Cortex of kidney (tissue), 1 donor: ENCODE measurements at places on chromosomes 3 and 15.

- no peak for DNase-seq
Measured at GRCh38 chr3:86239946-86240345, 751.0 kb downstream of the VGLL3 start.

GRCh38 chr3:53496984-53497383, 2.6 kb downstream of the CACNA1D start:
- no peak for DNase-seq

- no peak for DNase-seq
Measured at GRCh38 chr3:98855806-98856400, 45.6 kb downstream of the DCBLD2 start.

- DNase-seq = no peak
Measured at GRCh38 chr3:16249336-16249735, 15.4 kb downstream of the DPH3 start.

DNA sequence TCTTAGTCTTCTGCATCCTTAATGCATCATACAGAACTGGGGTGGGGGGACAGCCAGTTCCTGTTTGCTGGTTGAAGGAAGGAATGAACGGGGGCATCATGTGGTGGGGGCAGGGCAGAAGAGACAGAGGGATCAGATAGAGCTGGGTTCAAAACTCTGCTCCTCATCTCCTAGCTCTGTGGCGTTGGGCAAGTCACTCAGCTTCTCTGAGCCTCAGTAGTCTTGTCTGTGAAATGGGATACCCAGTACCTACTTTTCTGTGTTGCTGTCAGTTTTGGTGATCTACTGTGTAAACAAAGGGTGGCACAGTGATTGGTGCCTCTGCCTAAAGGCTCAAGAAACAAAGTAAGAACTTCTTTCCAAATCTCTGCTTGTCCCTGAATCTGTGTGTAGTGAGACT, 36.3 kb downstream of the RHCG start:
- no peak for DNase-seq

DNA sequence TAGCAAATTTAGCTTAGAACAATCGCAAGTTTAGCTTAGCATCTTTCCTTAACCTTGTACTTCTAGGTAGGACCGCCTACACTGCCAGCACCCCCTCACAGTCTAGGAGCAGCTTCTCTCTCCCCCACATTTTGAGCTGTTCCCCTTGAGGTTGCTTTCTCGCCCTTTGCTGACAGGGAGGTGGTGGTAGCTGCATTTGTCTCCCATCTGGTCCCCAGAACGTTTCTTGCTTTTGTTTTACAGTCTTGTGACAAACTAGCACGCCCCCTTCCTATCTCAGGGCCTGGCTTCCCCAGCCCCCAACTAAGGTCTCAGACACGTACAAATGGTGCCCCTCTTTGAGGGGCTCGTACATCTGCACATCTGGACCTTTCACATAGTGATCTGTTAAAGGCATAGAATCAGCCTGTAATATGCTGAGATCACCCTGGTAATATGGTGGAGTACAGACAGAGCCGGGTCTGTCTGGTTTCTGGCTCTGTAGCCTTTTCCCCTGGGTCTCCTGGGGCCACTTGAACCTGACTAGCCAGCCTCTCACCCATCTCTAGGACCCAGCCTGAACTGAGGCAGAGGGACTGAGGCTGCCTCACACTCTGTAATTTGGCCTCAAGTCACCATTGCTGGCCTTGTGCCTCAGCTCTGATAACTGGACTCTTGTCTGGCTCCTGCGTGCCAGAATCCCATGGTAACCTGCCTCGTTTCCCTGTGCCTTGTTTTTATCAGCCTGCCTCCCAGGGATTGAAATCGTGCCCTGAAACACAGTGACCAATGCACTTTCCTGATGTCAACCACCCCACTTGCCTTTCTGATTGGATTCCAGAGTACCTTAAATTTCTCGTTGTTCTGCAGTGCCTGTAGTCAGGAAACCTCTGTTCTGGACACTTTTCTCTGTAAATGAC, 27.7 kb downstream of the CRTC3 start:
- DNase-seq = no peak

DNA sequence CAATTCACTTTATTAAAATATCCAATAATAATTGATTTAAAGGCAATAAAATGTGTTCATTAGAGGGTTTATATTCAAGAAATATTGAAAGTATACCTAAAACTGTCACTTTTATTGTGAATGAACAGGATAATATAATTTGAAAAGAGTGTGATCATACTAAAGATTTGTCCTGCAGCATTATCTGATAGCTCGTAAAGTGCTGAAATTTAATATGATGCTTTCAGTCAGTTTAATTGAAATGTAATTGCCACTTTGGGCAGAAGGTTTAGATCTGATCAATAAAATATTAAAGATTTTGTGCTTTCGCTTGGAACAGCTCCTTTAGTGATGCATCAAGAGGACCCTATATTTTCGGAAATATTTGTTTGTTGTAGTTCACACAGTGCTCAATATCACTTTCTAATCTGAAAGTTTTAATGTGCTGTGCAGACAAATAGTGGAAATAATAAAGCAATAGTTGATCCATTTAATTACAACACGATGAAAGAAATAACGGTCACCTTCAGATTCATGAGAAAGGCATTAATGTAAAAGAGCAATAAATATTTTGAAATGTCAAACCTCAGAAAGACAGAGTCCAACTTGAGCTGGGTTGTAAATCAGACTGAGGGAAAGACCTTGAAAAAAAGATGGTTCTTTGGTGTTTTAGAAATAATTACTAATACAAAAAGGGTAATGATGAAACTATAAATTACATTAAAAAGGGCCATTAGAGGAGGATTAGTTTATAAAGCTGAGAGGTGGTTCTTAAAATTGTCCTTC, 129.7 kb upstream of the MEIS2 start:
- no peak for DNase-seq

DNA sequence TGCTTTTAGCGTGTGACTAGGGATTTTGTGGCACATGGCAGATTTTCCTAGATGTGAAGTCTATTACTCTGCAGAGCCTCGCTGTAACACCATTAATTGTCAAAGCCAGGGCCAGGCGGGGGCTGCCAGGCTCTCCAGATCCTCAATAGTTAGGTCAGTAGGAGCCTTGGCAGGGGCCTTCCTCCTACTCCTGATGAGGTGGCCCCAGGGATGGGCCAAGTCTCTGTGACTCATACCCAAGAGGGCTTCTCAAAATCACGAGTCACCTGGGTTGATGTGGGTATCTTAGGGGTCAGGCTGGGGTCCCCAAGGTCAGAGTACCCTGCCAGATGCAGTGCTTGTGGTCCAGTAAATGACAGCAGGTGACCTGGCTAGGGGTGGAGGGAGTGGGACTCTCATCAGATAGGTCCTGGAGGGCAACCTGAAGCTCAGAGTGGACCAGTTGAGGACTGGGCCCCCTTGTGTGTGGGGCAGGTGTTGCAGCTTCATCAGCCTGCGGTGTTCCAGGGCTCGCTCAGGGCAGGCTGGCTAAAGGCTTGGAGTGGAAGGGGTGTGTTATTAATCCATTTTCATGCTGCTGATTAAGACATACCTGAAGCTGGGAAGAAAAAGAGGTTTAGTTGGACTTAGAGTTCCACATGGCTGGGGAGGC, 88.5 kb upstream of the MYZAP start:
- DNase-seq = no peak

- no peak for DNase-seq
Measured at GRCh38 chr15:38389924-38390542, 63.9 kb upstream of the FAM98B start.

GRCh38 chr3:51338632-51339031, 46.5 kb upstream of the MANF start:
- DNase-seq = no peak

DNA sequence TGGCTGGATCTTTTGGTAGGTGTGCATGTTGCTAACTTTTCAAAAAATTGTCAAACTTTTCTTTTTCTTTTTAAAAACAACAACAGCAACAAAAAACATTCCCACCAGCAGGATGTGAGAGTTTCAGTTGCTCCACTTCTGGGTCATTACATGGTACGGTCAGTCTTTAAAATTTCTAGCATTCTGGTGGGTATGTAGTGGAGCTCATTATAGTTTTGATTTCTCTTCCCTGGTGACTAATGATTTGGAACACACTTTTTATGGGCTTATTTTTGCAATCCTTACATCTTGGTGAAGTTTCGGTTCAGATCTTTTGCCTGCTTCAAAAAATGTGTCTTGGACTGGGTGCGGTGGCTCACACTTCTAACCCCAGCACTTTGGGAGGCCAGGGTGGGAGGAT, 19.3 kb downstream of the ATP1B3 start:
- no peak for DNase-seq

GRCh38 chr3:17579289-17580031, 163.0 kb downstream of the TBC1D5 start:
- DNase-seq = no peak

GRCh38 chr15:85588677-85589076, 206.0 kb downstream of the KLHL25 start:
- DNase-seq = no peak

DNA sequence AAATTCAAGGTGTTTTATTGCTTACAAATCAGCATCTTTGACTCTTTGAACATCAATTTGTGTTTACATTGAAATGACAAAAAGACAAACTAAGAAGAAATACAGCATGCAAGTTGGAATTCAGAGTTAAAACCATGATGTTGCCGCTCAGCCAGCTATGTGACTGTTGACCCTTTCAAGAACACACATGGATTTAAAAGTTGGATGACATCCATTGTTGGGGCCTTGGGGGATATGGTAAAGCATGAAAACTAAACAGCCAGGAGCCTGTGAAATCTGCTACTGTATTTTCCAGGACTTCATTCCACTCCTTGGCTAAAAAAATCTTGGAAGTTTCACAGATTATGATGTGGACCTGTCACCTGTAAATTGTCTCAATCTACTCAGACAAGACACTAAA, 4.6 kb downstream of the P2RY1 start:
- no peak for DNase-seq

DNA sequence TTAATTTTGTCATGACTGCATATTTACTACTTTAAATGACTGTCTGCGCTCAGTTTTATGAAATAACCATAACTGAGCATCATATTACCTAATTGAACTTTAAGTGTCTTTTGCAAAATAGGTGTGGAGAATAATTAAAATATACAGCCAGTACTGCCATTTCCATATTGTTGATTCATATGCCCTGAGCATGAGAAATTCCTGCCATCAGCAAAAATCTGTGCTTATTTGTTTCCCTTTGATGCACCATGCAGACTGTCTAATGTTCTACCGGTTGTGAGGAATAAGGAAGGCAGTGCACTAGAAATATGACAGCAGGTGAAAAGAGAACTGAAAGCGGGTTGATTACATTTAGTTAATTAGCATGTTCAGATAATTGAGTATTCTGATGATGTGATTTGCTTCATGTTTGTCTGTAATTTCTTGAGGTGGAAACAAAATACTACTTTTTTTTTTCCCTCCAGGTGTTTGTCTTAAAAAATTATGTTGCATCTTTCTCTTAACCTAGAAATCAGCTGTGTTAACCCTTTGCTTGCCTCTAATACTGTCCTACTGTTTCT, 229.4 kb upstream of the AZI2 start:
- DNase-seq = no peak

GRCh38 chr3:152557302-152557999, 277.5 kb upstream of the P2RY1 start:
- DNase-seq = no peak

GRCh38 chr3:114471478-114471877, 177.7 kb downstream of the TIGIT start:
- DNase-seq = no peak

DNA sequence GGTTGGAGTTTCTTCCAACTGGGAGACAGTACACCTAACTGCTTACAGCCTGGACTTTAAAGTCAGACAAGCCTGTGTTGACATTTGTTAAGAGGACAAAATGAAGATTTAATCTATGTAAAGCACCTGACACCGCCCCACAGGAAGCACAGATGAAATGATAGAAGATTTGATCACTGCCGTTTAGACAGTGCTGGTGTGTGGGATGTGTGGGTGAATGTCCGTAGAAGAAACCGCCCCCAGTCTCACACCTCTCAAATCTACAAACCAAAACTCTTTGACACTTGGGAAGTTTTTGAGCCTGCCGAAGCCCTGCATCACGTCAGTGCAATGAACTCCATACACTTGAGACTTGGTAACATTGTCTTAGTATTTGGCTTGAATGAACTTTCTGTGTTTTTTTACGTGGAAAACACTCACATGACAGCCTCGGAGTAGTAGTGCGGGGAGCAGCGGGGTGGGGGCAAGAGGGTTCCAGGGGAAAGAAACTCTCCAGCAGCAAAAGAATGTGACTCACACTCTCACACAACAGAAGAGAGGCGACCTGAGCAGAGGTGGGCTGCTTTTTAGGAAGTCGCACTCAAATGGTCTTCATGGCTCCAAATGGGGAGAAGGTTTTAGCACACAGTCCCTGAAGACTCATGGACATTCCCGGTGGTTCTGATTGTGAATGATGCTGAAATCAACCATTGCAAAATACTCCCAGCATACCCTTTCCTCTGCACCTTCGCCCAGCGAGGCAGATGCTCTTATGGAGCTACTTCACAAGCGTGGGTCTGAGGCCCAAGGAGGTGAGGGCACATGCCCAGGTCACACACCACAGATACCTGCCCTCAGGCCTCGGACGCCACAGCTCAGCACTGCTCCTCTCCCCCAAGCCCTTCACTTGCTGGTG, 79.2 kb downstream of the SRGAP3 start:
- DNase-seq = no peak

GRCh38 chr3:28667646-28668621, 319.3 kb upstream of the AZI2 start:
- DNase-seq = no peak

DNA sequence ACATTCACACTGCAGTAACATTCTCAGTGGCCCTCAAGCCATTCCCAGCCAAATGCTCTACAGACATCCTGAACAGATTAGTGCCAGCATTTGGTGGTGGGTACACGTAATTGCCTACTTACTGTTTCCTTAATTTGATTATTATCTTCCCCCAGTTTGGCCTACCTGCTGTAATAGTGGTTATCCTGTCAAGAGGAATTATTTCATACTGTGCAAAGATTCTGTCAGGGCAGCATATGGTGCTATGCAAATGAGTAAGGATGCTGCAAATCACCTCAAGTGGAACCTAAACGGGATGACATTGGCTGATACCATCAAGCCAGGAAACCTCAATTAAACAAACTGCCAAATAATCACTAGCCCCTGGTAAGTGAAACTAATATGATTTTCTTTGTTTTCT, 88.7 kb downstream of the SEMA6D start:
- DNase-seq = no peak

GRCh38 chr3:107401301-107401700, 24.1 kb downstream of the CCDC54 start:
- DNase-seq = no peak
